ENCODE measurements at places on chromosomes 11 and 22.

DNA sequence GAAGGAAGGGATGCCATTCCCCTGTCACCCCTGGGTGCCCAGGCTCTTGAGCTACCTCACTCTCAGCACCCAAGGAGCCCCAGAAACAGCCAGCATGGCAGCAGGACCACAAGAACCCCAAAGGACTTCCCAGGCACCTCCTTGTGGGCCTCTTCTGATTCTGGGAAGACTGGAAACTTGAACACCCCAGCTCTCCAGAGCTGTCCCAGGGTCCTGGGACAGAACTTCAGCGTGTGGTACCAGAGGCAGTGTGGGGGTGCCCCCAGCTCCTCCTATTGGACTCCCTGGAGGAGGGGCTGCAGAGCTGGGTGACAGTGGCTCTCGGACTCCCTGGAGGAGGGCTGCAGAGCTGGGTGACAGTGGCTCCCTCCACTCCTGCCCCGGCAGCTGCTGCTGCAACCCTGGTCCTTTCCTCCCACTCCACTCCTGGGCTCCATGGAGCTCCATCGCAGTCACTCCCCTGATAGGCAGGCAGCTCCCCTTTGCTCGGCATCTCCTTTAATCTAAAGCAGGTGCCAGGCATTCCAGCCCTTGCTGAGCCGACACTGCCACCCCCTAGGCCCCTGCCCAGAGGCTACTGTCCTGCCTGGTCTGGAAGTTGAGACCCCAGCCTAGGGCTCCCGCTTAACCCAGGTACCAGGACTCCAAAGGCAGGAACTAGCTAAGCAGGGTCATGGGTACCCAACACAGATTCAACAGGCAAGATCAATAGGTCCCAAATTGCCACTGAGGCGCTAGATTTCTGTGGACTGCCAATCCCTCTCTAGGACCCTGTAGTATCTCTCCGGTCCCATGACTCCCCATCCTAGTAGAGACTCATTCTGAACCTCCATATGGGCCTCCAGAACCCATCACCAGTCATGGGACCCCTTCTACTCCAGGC lies 2.7 kb downstream of the BCL9L start:
- DNase-seq: no peak

DNA sequence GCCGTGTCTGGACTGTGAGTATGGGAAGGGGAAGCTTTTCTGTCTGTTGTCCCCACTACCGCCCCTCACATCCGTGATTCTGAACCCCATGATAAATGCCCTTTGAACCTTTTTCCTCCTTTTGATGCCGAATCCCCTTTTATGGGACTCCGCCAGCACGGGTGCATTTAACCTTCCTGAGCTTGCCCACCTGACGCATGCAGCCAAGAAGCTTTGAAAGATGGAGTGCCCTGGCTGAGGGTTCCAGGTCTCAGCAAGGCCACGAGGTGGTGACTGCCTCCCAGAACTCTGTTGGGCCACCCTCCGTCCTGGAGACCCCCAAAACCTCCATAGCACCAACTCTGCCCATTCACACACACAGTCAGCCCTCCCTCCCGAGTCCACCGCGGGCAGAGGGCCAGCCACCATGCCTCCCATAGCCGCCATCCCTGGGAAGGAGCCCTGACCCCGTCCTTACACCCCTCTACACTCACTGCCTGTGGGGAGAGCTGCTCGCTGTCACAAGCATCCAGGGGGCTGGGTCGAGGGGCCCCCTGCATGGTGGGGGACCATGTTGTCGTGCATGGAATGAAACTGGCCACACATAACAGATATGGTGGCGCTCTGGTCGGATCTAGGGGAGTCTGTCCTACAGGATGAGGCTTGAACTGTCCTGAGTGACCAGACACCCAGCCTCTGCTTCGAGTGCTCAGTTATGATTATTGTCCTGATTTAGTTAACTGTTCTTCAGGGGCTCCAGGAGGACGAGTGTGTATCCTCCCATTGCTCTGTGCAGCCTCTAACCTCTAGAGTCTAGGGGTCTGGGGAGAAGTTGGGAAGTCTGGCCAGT lies 822 bp upstream of the COMT start:
- DNase-seq: no peak

DNA sequence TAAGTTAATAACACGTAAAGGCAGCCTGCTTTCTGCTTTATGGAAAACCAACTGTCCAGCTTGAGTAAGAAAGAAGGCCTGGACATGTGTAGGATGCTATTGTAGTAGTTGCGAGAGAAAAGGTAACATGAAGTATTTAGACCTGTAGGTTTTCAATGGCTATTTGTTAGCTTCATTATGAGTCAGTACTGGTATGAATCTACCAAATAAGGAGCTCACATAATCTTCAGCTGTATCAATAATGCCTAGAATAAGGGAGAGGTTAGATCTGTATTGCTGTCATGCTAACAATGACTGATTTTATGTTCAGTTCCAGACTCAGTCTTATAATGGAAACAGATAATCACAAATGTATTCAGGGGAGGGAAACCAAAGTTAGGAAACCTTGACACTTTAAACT lies 550.3 kb downstream of the CNTN5 start:
- DNase-seq: no peak

- no peak for DNase-seq
These were observed 42.9 kb downstream of the IGF2 start for GRCh38 chr11:2096011-2096918.

GRCh38 chr11:134417871-134418840 lies 6.1 kb upstream of the B3GAT1 start:
- no peak for DNase-seq

- no peak for DNase-seq
These were observed 1.6 kb upstream of the OMP start for GRCh38 chr11:77101043-77101537.

DNA sequence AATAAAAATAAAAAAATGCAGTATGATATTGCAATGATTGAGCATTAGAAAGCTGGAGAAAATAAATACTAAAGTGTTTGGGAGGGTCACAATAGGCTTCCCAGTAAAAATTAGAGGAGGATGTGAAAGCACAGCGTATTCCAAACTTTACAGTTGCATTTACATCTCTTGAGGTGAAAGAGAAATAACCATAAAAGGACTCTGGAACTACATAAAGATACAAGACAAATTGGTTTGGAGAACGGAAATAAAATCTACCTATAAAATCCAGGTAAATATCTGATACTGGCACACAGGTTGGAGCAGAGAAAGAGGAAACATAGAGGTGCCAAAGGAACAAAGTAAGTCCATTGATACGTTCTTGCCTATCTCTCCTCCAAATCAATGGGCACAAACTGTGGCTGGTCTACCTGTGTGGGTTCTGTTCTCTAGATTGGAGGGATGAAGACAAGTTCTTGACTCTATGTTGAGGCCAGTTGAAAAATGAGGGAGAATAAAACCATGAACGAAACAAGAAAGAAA lies at the start of gene MS4A12:
Gene MS4A12 (plus strand): TSS at position 291 of the 522 bp plus-strand sequence. CDS start 4,541 bp downstream, outside the sequence.
- no peak for DNase-seq

DNA sequence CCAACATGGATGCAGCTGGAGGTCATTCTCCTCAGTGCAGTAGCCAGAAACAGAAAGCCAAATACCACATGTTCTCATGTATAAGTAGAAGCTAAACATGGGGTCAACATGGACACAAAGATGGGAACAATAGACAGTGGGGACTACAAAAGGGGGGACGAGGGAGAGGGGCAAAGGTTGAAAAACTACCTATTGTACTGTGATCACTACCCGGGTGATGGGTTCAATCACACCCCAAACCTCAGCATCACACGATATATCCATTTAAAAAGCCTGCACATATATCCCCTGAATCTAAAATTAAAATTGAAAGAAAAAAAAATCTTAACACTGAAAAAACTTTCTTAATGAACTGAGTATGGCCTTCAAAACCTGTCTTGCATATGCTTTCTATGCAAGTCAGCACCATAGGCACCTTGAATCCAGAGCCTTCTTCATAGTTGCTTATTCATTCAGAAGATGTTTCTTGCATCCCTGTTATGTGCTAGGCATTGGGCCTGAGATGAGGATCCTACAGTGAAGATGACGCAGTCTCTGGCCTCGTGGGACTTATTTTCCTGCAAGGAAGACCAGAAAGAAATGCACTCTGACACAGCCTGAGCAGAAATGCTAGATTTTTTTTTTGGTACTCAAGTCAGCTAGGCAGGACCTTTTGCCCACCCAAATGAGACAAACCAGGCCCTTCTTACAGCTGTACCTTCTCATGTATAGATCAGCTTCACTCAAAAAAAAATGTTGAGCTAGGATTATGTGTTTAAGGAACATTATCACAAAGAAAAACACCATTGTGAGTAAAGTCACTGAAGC lies 21.0 kb downstream of the NNMT start:
- no peak for DNase-seq

DNA sequence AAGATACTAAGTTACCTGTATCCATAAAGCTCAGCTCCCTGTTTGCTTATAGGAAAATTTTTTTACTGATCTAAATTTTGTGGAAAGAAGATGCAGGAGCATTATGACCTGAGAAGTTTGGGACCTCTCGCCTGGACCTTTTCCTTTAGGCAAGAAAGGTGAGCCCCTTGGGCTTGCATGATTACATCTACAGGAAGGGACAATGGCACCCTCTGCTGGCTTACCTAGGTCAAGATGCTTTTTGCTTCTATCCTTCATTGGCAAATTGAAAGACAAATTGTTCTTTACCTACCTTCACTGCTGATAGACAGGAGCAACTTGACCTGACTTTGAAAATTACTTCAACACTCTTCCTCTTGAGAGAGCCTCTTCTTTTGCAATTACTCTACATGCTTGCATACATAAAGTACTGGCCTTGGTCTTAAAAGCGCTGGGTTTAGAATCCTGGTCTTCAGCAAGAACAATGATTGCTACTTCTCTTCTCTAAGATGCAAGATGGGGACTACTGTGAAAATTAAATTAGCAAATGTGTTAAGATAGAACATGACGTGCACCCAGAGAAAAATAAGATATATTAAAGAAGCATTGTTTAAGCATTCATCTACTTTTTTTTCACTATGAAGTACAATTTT lies 147.2 kb downstream of the TRPC6 start:
- DNase-seq: no peak

- no peak for DNase-seq
These were observed 420.0 kb downstream of the DYNC2H1 start for GRCh38 chr11:103529181-103529684.
